ENCODE measurements at places on chromosomes 2 and 18.

GRCh38 chr18:25373432-25374179 is 21.6 kb upstream of the ZNF521 start:
- no peak for DNase-seq

DNA sequence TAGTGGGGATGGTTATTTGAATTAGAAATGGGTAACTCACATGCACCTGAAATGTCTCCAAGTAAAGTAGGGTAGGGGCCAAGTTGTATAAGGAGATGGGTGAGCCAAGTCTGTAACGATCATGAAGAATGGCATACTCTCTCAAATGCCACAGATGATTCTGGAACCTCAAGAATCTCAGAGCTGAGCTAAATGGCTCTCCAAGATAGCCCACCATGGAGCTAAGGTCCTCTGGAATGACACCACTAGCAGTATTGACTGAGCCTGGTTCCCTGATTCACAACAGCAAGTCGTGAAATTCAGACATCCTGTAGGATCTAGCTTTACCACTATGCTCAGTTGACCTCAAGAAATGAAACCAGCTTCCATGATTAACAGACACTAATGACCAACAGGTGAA is 115.9 kb upstream of the EPAS1 start:
- no peak for DNase-seq

- DNase-seq = peak; percentile 76
These were observed 28.8 kb downstream of the FHL2 start for GRCh38 chr2:105369777-105370690.

DNA sequence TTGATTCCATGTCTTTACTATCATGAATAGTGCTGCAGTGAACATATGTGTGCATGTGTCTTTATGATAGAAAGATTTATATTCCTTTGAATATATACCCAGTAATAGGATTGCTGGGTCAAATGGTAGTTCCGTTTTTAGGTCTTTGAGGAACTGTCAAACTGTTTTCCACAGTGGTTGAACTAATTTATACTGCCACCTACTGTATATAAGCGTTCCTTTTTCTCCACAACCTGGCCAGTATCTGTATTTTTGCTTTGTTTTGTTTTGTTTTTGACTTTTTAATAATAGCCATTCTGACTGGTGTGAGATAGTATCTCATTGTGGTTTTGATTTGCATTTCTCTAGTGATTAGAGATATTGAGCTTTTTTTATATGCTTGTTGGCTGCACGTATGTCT is 641.6 kb downstream of the SUCLG1 start:
- no peak for DNase-seq

DNA sequence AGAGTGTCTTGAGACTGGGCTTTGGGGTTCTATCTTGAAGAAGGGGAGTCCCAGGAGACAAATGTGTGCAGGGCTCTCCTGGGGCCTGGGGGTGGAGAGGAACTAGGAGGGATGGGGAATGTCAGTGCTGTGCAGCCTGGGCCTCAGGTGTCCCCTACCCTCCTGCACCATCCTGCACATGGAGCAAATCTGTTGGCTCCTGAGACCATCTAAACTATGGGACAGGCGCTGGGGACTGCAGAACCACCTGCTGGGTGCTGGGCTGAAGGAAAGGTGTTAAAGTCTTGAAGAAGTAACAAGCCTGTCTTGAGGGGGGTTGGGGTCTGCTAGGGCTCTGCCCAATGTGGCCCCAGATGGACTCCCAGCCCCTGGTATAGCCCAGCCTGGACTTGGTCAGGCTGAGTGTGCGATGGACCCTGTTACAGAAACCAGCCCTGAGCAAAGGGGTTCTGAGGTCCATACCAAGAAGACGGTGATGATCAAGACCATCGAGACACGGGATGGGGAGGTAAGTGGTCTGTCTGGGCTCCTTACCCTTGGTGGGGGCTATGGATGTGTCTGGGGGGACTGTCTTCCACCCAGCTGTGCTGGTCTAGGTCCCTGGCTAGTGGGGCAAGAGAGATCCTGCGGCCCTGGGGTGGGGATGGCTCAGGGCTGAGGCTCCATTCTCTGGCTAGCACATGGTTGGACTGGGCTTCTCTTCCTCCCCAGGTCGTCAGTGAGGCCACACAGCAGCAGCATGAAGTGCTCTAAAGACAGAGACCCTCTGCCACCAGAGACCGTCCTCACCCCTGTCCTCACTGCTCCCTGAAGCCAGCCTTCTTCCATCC is 7.3 kb downstream of the DES start:
- DNase-seq = no peak

- DNase-seq = no peak
These were observed 564 bp downstream of the DPYSL5 start for GRCh38 chr2:26848336-26849055.

- DNase-seq = no peak
These were observed 183.7 kb downstream of the NRP2 start for GRCh38 chr2:205865905-205866441.

DNA sequence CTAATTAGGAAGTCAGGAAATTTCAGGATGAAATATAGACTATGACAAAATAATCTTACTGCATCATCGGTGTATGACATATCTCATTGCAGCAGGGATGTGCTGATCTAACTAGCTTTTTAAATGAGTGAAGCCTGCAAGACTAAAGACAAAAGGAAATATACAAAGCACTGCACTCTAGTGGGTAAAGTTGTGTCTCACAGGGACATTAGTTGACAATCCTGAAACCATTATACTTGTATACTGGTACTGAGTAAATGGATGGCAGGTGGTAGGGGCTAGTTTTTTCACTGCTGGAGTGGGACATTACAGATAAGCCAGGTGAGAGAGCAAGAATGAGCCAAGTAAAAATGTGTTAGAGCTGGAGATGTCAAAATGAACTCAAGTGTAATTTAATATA is 317.5 kb upstream of the RAB6C start:
- DNase-seq = no peak

GRCh38 chr2:37829202-37829601 is 95.9 kb upstream of the RMDN2 start:
- DNase-seq = no peak

DNA sequence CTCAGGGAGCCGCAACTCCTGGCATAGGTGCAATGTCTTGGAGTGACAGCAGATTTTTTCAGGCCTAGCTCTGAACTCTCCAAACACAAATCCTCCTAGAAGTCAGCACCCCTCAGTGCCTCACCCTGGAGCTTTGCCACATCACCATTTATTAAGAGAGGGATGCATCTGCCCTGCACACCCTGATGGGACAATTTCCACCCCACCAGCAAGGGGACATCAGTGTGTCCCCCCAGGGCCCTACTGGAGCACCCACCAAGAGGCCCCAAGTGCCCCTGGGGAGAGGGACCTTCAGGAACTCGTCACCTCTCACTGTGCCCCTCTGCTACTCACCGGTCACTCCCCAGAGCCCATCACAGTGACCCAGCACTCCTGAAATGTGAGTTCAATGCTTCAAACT is 144.7 kb downstream of the NDUFA10 start:
- no peak for DNase-seq

- no peak for DNase-seq
These were observed 251.8 kb downstream of the AGAP1 start for GRCh38 chr2:235745597-235745996.

- DNase-seq = no peak
These were observed 37.6 kb downstream of the TMEM163 start for GRCh38 chr2:134681201-134681600.

- no peak for DNase-seq
These were observed 39.6 kb downstream of the DCDC2C start for GRCh38 chr2:3742743-3743508.

DNA sequence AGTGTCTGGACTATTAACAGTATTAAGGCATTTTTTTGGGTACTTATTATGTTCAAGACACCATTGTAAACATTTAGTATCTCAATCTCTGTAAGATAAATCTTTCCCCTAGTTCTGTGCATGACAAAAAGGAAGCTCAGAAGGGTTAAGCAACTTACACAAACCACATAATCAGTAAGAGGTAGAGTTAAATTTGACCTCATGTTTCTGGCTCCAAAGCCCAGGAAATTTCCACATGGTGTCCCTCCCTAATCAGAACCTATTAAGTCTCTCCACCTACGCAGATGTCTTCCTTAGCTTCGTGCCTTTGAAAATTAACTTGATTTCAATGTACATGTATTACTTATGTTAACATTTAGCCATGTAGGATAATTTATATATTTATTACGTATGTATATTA is 2.0 kb downstream of the MFSD6 start:
- no peak for DNase-seq

- no peak for DNase-seq
These were observed 18.4 kb downstream of the RTP5 start for GRCh38 chr2:241887806-241888522.

DNA sequence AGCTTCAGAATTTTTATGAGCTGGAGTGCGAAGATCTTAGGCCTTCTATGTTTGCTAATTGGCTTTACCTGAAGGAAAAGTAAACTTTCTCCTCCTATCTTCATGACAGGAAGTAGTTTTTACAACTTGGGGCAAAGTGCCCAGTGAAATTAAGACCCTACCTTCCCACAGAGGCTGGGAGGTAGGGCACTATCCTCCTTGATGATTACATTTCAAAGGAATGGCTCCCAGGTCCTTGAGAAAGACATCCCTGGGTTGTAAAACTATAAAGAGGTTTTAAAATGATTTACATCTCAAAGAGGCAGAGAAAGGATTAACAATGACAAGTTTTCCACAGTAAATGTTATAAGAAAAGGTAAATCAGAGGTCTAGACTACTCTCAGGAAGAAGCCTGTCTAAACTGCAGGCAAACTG is 155.8 kb downstream of the CDH7 start:
- no peak for DNase-seq

DNA sequence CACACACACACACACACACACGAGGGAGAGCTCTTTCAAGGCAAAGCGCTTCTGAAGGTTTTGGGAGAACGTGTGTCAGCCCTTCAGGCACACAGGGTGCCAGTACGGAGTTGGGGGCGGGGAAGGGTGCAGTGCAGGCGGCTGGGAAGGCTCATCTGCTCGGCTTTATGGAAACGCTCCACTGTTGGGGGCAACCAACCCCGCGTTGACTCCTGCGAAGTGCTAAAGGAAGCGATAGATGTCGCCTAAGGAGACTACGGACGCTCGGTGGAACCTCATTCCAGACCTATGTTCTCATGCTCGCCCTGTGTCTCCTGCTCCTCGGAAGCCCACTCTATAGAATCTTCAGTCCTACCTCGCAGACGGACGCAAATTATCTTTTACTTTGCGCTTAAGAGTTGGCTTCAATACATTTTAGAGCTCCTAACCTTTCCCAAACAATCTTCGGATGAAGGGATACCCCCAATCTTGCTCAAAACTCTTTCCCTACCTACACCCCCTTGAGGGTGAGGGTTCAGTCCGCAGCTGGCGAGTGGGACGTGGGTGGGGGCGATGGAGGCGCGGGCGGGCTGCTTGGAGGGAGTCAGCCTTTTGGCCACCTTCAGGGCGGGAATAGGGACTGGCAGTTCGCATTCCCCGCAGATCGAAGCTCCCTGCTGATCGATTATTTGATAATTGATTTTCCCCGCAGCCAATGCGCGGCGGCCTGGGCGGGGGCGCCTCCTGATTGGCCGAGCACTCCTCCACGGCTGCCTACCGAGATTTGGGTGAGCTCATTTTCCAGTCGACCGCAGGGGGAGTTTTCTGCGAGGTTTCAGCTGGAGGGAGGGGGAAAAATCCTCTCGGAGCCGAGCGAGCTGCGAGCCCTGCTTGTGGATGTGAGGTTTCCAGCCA is 1.9 kb upstream of the MEIS1 start:
- no peak for DNase-seq

- DNase-seq = no peak
These were observed 21.5 kb upstream of the TFPI start for GRCh38 chr2:187575751-187576067.

DNA sequence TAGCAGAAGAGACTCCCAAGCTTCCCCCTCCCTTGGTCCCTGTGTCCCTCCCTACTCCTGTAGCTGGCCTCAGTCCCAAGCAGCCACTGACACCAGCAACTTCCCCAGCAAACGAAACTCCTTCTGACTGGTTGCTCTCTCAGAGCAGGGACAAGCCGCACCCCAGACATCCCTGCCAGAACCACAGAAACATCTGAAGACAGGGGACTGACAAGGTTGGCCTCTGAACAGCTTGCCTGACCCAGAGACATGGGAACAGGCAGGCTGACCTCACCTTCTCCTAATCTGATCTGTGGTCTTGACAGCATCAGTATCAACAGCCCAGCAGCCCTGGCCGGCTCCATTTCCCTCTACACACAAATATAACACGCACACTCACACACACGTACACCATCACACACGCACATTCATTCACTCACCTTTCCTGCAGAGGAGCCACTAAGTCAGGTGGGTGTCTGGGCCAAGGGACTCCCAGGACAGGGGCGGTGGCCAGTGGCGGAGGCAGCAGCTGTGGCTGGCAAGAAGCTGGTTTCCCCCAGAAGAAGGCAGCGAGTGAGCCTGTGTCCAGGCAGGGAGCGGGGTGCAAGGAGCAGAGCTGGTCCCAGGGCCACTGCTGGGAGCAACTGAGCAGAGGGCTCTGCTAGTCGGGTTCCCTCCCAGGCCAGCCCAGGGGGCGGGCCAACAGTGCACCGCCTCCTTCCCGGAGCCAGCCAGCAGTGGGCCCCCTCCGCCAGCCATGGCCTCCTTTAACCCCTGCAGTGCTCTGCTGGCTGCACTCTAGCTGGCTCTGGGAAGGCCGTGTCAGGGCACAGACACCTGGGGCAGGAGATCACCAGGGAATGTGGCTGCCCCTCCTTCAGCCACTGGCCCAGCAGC is 59.1 kb downstream of the TNS1 start:
- no peak for DNase-seq

DNA sequence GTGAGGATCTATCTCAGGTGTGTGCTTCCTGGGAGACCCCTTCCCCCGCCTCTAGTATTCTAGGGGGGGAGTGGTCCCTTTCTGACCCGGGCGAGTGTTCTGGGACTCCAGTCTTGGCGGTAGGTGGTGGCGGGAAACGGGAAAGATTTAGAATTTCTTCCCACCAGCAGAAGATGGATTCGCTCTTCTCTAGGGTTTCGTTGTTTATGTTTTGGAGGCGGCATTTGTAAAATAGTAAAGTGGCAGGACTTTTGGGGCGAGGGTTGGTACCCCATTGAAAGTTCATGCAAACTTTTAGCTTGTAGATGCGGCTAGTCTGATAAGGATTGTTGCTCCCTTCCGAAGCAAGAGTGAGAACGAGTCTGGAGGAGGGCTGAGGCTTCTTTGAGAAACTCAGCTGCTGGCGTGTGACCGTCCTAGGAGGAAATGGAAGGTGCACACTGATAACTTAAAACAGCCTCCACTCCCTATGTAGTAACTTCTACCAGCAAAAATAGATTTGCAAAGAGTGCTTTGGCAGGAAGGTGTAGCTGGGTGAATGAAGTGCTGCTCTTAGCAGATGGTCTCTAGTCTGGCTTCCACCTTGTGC is 412 bp downstream of the GPD2 start:
- peak; percentile 11 for DNase-seq

GRCh38 chr2:71586471-71586870 is 133.1 kb downstream of the DYSF start:
- no peak for DNase-seq

GRCh38 chr18:28855989-28856388 is 679.1 kb upstream of the CDH2 start:
- DNase-seq = no peak

GRCh38 chr2:1749489-1750119 is 5.3 kb upstream of the PXDN start:
- DNase-seq = no peak

DNA sequence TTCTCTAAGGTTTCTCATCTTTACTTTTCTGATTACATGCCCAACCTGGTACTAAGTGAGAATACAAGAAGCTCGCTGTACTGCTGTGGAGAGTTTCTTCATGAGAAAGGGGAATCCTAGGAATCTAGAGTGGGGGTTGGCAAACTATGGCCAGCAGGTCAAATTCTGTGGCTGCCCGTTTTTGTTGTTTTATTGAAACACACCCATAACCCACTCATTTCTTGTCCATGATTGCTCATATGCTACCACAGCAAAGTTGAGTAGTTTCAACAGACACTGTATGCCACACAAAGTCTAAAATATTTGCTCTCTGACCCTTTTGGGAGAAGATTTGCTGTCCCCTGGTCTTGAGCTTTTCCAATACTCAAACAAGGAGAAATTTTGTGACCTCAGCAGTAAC is 58.8 kb downstream of the C2orf74 start:
- no peak for DNase-seq

All from activated effector memory CD4-positive, alpha-beta T cell treated with Interleukin-2 at 50 U/mL for 16 hours (primary cell).